ENCODE measurements at places on chromosomes 3 and 15. TPM values are rescaled to one million over a fixed set of nuclear protein-coding genes. Genes with fewer than 3 reads are reported as not detected.

- DNase-seq: no peak
- no peak overlapping the region for H3K4me3 ChIP-seq
- H3K36me3 ChIP-seq: no peaks in the 10 kb centered on the region
- H3K4me1 ChIP-seq: no peaks in the 10 kb centered on the region
- H3K27me3 ChIP-seq: no peaks in the 10 kb centered on the region
These were observed 981.2 kb upstream of the CFAP20DC start for GRCh38 chr3:60030982-60031381.

DNA sequence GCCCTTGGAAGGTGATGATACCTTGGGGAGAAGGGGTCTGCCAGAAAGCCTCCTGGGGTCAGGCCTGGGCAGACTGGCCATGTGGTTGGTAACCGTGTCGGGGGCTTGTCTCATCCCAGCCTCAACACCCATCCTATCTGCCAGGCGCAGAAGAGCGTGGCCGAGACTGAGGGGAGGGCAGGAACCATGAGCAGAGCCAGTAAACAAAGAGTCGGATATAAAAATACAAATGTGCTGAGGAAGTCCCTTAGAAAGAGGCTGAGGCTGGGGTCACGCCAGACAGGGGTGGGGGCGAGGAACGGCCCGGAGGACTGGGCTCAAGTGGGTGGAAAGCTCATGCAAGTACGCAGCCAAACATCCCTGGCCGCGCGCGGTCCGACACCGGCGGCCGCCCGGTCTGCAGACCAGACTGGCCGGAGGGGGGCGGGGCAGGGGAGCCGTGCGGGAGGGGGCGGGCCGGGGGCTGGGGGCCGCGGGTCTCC lies 1.9 kb downstream of the CAMK2N2 start:
- no peak overlapping the region for H3K27ac ChIP-seq
- H3K4me3 ChIP-seq: no peak overlapping the region
- peaks cover 2% of the 10 kb centered on the region for H3K4me1 ChIP-seq
- DNase-seq: no peak

GRCh38 chr3:25536521-25537391 lies 108.7 kb downstream of the RARB start:
- H3K4me3 ChIP-seq: no peak overlapping the region
- H3K4me1 ChIP-seq: no peaks in the 10 kb centered on the region
- no peak overlapping the region for H3K27ac ChIP-seq
- no peaks in the 10 kb centered on the region for H3K36me3 ChIP-seq
- DNase-seq: no peak
- no peaks in the 10 kb centered on the region for H3K27me3 ChIP-seq

DNA sequence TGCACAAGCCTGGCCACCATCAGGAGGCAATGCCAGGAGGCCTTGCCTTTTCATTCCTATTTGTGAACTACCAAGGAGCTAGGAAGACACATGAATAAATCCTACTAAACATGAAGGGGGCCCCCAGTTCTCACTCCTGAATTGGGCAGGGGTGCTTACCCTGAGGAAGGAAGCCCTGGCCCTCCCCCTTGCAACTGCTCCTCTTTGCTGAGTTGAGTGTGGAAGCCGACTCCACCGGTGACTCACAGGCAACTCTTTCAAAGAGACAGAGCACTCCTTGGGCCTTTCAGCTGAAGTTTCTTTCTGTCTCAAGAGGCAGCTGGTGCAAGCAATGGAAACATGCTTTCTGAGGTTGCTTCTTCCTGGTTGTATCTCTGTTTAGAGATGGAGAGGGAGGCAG lies 1.7 kb downstream of the GABRG3 start:
- H3K4me1 ChIP-seq: no peaks in the 10 kb centered on the region
- H3K27ac ChIP-seq: no peak overlapping the region
- no peak for DNase-seq
- H3K4me3 ChIP-seq: no peak overlapping the region

DNA sequence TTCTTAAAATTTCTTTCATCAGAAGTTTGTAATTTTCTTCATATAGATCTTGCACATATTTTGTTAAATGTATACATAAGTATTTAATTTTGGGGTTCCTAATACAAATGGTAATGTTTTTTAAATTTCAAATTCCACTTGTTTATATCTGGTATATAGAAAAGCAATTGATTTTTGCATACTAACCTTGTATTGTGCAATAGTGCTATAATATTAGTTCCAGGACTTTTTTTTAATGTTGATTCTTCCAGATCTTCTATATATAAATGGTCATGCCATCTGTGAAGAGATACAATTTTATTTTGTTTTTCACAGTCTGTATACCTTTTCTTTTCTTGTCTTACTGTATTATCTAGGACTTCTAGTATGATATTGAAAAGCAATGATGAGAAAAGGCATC lies 665.0 kb downstream of the OTOL1 start:
- no peak overlapping the region for H3K4me3 ChIP-seq
- H3K27ac ChIP-seq: no peak overlapping the region
- no peaks in the 10 kb centered on the region for H3K27me3 ChIP-seq

DNA sequence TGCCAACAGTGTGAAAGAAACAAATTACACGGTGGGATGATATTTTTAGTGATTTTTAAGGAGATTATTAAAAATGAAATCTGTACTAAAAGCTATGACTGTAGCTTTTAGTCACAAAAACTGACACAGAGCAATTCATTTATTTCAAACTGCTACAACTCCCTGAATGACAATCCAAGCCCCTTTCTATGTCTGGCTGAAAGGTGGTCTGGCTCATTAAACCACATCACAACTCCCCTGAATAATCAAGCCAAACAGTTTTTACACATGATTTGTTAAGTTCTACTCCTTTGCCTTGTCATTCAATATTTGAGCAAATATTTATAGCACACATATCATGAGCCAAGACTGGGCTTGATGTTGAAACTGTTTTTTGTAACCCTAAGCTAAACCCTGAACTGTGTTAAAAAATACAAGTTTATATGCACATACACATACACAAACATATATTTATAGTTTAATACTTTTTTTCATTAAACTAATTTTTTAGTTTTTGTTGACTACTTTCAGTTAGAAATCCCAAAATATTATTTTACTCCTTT lies 125.5 kb downstream of the RBMS3 start:
- H3K4me3 ChIP-seq: no peak overlapping the region
- H3K36me3 ChIP-seq: no peaks in the 10 kb centered on the region
- H3K27ac ChIP-seq: no peak overlapping the region
- H3K4me1 ChIP-seq: peaks cover 4% of the 10 kb centered on the region
- no peaks in the 10 kb centered on the region for H3K27me3 ChIP-seq

GRCh38 chr15:92159906-92160841 lies 233.5 kb upstream of the ST8SIA2 start:
- peaks cover 2% of the 10 kb centered on the region for H3K4me1 ChIP-seq
- DNase-seq: no peak
- H3K27me3 ChIP-seq: no peaks in the 10 kb centered on the region
- H3K27ac ChIP-seq: no peak overlapping the region

The GRIP2 gene
- under 0.01 TPM for total RNA-seq

All from IMR-90 (cell line).